ENCODE measurements at places on chromosomes 13 and 19.

- no peak for DNase-seq
Observed at GRCh38 chr13:112144616-112145550, 77.9 kb downstream of the SOX1 start.

DNA sequence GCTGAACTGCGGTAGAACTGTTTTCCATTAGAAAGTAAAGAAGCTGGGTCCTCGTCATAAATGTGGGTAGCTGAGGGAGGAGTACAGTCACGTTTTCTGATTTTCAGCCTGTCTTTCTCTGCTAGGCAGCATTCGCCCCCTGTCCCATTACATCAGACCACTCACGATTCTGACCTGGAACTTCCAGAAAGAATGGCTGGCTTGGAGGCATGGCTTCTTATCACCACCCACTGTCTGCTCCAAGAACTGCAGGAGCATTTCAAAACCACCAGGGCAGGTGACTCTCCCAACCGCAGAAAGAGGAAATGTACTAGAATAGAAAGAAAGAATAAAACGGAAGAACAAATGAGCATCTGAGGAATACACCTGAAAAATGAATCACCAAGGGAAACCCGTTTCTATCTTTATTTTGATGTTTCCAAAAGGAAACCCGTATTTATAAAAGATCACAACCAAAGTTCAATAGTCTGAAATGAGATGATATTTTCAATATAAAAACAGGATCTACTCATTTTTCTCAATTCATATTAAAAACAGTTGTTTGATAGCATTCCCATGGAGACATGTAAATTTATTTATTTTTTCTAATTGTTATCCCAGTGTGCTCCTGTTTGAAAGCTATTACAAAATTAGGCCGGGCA, 22.1 kb upstream of the POMP start:
- no peak for DNase-seq

GRCh38 chr13:95356916-95357315, 55.7 kb upstream of the ABCC4 start:
- no peak for DNase-seq

DNA sequence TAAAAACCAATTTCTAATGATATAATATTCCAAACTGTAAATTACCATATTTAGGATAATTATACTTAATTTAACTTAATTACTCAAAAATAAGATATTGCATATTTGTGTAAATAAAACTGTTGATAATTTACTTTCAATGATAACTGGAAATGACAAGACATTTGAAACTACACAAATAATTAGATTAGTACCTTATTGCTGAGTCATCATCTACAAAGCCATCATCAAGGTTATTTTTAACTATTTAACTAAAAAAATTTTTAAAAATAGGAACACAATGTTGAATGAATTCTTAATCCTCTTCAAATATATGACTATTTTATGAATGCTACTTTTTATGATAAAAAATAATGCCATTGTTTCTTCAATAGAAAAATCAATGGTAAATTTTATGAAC, 364.3 kb downstream of the SLITRK6 start:
- no peak for DNase-seq

DNA sequence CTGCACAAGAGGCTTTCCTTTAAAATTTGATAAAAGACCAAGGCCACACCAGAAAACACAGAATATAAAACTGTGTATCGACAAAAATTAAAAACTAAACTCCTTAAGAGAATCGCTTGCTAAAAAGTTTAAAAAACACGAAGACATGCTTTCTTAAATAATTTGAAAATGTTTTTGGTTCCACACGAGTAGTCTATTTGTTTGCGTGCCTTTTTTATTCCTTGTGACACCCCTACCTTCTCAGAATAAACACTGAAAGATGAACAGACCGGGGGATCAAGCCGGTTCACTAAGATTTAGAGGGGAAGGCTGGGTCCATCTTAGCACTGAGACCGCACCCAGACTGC, 256.4 kb upstream of the STARD13 start:
- no peak for DNase-seq
